ENCODE measurements at places on chromosomes 3 and 15.

- DNase-seq, result no peak
These were observed 8.3 kb upstream of the ATP8B4 start for GRCh38 chr15:50127255-50127777.

GRCh38 chr3:53803124-53803815 lies 42.9 kb downstream of the CHDH start:
- no peak for DNase-seq

GRCh38 chr15:68603216-68603595 lies 24.4 kb downstream of the CORO2B start:
- no peak for DNase-seq

- peak; percentile 69 for DNase-seq
These were observed 626 bp downstream of the SEC62 start for GRCh38 chr3:169966951-169967915.

DNA sequence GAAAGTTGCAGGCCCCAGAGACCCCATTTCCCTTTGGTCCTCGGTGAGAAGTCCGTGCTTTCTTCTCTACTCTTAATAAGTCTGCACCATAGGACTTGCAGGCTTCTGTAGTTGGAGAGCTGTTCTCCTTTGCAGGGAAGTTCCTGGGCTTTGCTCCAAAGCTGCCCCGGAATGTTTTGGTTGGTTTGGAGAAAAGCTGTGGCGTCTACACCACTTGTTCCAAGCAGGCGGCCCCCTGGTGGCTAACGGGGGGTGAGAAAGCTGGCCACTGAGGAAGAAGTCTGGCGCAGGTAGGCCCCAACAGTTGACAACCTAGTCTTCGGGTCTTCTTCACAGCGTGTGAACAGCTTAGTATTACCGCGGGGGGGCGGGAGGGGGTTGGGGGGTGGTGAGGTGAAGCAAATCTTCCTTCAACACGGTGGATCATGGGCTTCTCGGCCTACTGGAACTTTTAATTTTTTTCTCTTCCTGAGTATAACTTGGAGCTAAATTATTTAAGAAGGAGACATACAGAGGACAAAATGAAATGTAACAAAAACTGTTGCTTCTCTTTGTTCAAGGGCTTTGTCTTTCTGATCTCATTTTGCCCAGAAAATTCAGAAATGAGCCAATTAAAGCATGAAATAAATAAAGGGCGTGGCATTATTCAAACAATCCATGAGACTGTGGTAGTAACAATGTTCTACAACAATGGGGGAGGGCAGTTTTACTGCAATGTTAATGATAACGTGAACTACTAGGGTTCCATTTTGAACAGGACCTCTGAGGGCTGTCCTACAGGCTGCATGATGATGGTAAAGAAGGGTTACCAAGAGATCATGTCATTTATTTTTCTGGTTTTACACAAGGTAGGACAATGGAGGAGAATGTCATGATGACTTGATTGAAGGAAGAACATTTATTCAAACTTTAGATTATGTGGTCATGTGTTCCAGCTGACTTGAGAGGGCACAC lies 2.2 kb upstream of the THRB start:
- DNase-seq, result peak; percentile 85

DNA sequence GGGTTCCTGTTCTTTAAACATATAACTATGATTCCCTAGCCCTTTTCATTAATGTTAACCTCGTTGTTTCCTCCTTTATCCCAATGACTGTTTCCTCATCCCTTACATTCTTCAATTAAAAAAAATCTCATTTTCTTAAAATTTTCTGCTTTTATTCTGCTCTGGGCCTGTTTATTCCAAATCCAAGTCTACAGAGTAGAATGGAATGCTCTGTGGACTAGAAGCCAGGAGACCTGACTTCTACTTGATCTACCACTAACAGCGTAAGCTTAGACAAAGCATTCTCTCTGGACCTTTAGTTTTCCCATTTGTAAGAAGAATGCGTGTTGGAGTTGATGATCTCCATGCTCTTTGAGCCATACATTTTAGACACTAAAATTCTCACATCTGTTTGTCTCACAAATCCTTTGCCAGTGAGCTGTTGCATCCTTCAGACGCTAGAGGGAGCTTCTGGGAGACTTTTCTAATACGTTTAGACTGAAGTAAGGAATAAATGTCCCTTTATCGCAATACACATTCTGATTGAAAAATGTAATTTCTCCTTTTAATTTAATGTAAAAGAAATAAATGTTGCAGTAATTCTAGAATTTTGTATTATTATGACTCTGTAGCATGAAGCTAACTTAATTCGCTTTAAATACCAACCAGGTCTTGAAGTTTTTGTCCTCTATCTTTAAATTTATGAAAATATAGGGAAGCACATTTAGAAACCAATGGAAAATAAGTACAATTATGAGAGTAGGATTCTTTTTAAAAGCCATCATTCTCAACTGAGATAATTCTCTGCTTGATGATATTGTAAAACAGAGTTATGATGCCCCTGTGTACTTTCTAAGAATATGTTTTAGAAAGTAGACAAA lies 21.7 kb upstream of the GMNC start:
- no peak for DNase-seq
